ENCODE measurements at places on chromosomes 1 and 21. TPM values are rescaled to one million over a fixed set of nuclear protein-coding genes. Genes with fewer than 3 reads are reported as not detected.

AGMAT gene
- total RNA-seq = 0.58 TPM

DNA sequence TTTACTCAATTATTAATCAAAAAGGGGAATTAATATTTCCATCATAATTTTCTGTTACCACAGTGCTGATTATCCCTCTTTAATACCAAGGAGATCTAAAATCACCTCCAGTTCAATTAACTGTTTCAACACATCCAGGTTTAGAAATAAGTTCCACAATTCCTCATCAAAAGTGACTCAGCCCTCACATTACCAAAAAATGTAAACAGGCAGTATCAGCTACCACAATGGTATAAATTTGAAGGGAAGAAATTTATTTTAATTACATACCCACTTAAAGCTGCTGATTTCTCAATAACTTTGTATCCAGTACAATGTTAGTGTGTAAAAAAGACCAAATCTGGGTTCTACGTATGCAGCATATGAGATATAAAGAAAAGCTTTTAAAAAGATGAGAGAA lies 51.9 kb downstream of the EIF4G3 start:
- no peak for ATAC-seq

DNA sequence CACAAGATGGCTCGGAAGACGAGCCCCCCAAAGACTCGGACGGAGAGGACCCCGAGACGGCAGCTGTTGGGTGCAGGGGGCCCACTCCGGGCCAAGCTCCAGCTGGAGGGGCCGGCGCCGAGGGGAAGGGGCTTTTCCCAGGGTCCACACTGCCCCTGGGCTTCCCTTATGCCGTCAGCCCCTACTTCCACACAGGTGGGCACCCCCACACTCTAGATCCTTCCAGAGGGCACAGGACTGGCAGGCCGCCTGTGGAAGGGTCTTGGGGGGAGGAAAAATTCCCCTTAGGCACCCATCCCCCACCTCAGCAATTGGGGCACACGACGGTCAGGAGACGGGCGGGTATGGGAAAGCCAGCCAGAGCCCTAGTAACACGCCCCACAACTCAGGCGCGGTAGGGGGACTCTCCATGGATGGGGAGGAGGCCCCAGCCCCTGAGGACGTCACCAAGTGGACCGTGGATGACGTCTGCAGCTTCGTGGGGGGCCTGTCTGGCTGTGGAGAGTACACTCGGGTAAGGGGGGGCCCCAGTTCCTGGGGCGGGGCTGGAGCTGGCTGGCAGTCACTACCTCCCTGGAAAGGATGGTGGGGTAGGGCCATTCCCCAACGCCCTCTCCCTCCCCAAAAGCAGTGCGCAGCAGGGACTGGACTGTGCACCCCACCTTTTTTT lies 16.1 kb downstream of the NOC2L start:
- ATAC-seq = no peak

DNA sequence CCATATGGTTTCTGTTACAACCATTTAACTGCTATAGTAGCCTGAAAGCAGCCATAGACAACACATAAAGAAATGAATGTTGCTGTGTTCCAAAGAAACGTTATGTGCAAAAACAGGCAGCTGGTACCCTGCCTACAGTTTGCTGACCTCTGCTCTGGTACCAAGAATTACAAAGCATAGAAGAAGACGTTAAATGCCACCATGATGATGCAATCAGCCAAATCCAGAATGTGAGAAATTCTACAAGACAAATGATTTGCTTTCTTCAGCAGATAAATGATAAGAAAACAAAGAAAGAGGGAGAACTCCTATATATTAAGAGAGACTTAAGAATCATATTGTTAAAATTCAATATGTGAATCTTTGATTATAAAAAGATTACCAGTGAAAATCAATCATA lies 97.8 kb upstream of the PDE4B start:
- ATAC-seq = no peak

CASQ2 gene
- total RNA-seq = 0.15 TPM

DNA sequence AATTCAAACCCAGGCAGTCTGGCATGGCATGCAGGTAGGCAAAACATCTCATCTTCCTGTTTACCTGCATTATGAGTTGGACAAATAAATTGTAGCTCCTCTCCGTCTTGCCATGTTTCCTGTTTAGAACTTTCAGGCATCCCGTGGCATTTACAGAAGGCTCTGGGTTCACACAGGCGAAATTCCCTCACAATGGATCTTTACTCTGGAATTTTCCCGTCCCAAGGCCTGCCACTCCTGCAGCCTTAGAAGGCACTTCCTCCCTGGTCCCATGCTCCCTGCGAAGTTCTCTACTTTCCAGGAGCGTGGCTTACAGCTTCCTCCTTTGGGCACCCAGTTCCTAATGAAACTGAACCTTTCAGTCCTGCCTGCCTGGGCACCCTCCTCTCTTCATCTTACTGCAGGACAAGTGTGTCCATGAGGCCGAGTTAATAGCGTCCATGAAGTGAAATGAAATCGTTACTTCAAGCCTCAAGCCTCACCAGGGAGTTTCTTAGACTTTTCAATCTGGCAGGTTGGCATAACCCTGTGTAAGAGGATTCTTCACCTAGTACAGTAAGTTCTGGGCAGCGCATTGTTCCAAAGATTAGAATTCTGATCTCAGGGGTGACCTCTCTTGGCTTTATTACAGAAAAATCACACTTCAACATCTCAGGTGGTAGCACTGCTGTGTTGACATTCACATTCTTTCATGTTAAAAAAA lies 36.8 kb upstream of the AHCYL1 start:
- ATAC-seq = no peak

DNA sequence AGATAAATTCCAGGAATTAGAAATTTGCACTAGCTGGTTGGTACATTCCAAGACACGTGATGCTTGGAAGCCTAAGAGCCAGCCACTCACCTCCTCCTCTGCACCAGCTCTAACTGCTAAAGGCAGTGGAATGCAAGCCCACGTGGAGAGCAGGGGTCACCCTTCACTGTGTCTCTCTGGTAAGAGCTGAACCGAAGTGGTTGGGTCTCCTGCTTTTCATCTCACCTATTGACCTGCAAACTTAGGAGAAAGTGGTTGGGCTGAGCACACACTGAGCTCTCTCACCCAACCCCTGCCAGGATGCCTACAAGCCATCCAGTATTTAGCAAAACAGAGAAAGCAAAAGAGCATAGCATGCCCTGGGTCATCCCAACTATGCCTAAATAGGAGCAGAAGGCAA lies 19.3 kb downstream of the HAO2 start:
- no peak for ATAC-seq

CRTC2 gene
- total RNA-seq = 15.9 TPM

DNA sequence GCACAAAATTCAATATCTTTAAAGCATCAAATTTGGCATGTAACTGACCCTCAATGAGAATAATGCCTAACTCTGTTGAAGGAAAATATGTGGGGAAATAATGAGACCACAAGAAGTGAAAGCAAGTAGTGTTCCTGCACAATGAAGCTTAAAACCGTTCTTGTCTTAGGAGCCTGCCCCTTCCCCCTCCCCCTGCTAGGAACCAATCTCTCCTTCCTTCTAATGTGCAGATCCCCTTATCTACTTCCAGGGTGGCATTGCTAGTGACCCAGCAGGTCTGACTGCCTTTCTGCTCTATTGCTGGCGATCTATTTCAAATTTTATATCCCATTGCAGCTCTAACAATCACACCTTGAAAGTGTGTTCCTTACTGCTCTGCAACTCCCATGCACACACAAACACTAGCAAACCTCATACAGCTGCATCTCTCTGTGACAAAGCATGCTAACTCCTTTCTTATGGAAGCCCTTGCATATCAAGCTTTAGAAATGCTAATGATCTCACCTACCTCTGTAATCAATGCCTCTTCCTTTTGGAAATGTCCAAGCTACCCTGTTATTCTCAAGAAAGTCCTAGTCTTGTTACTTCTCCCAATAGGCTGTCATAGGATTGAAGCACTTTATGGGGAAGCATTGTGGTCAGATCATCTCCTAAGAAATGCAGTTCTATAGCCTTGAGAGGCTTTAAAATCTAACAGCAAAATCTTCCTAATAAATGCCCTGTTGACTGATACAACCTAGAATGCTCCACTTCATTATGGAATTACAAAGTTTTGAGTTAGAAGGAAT lies 26.5 kb downstream of the BCL9 start:
- ATAC-seq = no peak

GRCh38 chr1:19003371-19004290 lies 47.2 kb upstream of the IFFO2 start:
- no peak for ATAC-seq

FCRL1 gene
- not detected for total RNA-seq

TFF3 gene
- not detected for total RNA-seq

CD1B gene
- not detected for total RNA-seq

All from motor neuron (in vitro differentiated cells).